ENCODE measurements at places on chromosomes 3 and 15.

- DNase-seq, result no peak
These were observed 3.9 kb downstream of the CHST2 start for GRCh38 chr3:143123353-143123984.

- no peak for DNase-seq
These were observed 92.0 kb downstream of the IGF1R start for GRCh38 chr15:98740295-98740694.

DNA sequence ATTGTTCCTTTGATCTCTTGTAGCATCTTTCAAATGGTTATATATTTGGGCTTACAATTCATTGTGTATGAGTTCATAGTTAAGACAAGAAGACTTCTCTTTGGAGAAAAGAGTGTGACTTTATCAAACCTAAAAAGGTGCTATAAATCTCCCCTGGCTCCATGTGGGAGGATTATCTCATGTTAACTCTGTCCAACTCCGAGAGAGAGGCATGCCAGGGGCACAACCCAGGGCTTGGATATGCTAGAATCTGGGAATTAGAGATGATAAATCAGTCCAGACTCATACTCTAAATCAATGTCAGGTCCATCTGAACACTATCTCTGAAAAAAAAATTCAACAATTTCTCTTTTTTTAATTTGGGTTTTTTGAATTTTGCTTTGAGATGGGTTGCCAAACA lies 462.8 kb downstream of the TUSC7 start:
- DNase-seq, result no peak

DNA sequence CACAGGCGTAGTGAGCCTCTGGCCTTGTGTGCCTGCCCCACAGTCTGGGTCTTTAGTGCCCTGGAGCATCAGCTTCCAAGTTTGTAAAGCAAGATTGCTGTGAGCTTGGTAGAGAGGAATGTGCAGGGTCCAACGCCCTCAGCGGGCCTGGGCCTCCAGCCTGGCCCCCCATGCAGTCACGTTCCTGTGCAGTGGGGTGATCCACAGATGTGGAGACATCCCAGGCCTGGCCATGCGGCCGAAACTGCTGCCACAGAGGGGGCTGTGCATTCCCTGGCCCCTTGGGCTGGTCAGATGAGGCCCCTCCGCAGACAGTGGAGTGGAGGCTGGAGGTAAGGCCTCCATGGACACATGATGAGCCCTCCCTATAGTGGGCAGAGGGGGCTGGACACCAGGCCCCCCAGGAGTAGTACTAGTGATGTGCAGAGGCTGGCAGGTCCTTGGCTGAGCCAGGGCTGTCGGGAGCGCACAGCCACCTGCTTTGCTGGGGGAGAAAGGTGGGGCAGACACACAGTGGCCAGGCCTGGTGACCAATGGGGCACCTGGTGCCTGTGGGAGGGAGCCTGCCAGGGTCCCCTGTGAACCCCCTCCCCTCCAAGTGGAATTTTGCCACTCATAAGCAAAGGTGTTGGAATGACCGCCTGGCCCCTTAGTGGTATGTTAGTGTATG lies 71.5 kb downstream of the EFCAB12 start:
- DNase-seq, result no peak

DNA sequence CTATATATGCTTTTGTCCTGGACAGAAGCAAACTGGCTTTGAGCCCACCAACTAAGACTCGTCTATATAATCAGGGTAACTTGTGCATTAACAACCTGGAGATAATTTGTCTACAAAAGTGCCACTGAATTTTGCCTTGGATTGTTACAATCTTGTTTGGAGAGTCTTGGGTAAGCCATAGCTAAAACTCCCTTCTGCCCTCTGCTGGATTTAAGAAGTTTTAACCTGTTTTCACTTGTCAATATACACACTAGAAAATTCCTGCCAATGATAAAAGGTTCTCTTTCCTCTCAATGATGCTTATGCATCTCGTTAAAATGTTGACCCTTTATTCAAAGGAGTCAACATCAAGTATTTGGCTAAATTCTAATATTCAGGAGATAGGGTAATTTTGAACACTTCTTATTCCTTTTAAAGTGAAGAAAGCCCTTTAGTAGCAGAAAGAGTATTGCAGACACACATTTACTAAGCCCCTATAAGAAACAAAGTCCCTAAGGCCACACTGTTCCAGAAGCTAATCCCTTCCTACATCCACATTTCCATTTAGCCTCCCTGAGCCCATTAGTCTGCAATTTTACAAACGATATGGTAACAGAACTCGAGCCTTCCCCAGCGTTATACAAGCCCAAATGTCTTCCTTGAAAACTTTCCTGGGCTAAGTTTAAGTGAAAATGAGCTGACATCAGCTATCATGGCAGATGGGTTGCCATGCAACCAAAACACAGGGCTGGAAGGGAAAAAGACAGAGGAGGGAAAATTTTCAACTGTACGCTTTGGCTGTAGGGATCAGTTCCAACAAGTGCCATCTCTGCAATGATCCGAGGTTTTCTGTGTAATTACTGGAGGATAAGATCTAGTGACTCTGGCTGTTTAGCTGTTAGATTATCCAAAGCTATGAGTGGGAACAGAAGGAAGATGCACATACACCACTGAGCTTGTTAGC lies 75.9 kb upstream of the FGF12 start:
- no peak for DNase-seq

GRCh38 chr15:49145651-49146609 lies 9.5 kb downstream of the COPS2 start:
- DNase-seq, result peak; percentile 22

- DNase-seq, result no peak
These were observed 15.8 kb downstream of the ITGA11 start for GRCh38 chr15:68416158-68416535.

DNA sequence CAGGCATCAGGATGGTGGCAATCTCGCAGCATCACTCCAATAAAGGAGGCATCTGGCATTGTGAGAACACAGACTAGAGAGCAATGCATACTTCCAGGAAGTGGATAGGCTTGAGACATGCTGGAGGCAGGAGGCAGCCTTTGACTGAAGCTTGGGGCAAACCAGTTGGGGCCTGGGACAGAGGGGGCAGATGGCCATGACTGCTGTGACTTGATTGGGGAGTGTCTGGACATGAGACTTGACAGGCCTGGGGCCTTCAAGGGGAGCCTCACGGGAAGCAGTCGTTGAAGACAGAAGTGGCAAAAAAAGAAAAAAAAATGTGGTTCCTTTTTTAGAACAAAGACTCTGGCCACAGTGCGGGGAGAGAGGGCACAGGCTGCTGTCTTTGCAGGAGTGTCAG lies 44.7 kb upstream of the CHRNA7 start:
- no peak for DNase-seq

Measured in effector memory CD8-positive, alpha-beta T cell (primary cell).